G401 (cell line): ENCODE measurements at places on chromosomes 4 and X. TPM values are rescaled to one million over a fixed set of nuclear protein-coding genes. Genes with fewer than 3 reads are reported as not detected.

TRIM61 gene
- total RNA-seq, result not detected in 2 replicates

PHOX2B gene
- not detected in 2 replicates for total RNA-seq

NIPAL1 gene
- 0.14 and 0.31 TPM in 2 replicates for total RNA-seq

F9 gene
- total RNA-seq, result not detected in 2 replicates

PRICKLE3 gene
- 15.4 and 18.4 TPM in 2 replicates for total RNA-seq
